ENCODE measurements at places on chromosomes 12 and 14.

DNA sequence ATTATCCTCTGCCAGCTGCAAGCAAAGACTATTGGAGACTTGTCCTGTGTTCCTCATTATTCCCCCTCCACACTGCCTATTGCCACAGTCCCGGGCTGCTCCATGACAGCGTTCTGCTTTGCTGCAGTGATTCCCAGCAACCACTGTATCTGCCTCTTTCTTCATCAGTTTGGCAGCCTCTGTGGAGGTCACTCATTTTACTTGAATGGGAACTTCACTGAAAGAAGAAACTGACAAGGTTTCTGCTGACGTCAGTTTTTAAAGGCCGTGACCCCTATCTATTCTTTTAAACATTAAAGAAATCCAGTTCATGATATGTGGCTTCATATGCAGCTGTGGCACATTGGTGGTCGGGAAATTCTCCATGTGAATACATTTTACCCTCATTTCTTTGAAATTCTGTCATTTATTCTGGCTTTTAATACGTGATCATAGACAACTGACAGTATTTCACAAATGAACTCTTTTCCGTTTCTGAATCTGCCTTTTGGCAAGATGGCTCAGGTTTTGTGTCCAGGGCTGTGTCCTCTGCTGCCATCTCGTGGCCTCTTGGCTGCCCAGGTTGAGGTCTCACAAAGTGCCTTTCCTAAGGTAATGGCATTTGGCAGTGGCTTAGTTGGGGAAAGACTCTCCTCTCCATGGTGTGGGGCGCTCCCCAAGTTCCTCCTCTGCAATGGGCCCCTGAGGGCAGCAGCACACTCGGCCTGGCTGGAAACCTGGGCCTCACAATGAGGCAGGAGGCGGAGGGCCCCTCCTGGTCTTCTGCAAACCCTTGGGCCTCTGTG is 5.8 kb downstream of the TMEM253 start:
- peak; percentile 86 for DNase-seq

DNA sequence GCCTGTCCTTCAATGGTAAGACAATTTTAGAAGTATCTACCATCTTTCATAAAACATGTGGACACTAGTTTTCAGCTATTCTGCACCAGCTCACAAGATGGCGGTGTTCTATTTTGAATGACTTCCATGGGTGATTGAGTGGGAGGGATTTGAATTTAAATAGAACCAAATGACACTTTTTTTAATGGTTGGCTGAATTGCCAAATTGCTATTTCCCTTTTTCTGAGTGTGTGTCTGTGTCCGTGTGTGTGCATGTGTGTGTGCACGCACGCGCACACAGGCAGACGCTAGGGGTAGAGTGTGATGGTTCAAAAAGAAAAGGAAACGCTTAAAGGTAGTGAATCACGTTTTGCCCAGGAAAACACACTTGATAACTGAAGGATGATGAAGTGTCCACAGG is 362.6 kb downstream of the DAD1 start:
- peak; percentile 29 for DNase-seq

DNA sequence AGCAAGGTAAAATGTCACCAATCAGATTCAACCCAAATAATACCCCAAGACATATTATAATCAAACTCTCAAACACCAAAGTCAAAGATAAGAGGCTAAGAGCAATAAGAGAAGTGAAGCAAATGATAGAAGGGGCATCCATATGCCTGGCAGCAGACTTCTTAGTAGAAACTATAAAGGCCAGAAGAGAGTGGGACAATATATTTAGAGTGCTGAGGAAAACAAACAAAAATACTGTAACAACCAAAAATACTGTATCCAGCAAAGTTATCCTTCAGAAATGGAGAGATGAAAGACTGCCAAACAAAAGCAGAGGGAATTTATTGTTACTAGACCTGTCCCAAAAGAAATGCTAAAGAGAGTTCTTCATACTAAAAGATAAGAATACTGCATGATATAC is 25.8 kb downstream of the COX16 start:
- DNase-seq, result no peak

DNA sequence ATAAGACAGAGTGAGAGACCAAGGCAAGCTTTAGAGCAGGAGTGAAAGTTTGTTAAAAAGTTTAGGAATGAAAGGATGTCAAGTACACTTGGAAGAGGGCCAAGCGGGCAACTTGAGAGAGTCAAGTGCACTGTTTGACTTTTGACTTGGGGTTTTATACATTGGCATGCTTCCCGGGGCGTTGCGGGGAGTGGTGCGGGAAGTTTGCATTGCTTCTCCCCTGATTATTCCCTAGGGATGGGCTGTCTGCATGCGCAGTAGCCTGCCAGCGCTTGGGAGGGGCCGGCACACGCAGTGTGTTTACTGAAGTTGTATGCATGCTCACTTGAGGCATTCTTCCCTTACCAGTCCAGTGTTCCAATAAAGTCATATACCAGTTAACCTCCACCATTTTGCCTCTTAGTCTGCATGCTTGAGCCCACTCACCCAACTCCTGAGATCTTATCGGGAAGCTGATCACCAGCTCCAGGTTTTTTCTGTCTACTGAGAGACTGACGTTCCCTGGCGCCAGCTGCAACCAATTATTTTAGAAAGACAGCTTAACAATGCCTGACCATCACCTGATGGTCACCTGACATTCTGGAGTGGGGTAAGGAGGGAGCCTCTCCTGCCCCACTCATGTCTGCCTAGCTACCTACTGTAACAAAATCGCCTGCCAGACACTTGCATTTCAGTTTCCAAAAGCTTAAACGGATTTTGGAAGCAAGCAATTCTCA is 53.2 kb downstream of the DACT1 start:
- no peak for DNase-seq
